ENCODE measurements at places on chromosomes 5 and 9.

GRCh38 chr5:72237415-72237814 is 82.6 kb downstream of the MRPS27 start:
- no peak for DNase-seq

GRCh38 chr5:138022912-138023311 is 10.0 kb downstream of the FAM13B start:
- DNase-seq: no peak

DNA sequence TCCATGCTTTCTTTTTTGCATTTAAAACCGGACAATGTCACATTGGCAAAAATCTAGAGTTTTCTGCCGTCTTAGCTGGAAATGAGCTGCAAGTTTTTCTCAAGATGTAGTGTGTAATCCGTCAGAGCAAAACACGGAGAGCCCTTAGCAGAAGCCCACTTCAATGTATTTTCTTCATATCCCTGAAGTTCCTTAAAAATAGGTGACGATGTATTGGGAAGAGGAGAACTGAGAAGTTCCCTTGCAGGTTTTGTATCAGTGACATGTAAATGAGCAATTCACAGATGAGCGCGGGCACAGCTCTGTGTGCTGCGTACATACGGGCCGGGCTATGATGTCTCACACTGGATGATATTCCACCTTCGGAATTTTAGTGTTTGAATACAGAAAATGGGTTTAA is 14.8 kb upstream of the CLPTM1L start:
- no peak for DNase-seq

DNA sequence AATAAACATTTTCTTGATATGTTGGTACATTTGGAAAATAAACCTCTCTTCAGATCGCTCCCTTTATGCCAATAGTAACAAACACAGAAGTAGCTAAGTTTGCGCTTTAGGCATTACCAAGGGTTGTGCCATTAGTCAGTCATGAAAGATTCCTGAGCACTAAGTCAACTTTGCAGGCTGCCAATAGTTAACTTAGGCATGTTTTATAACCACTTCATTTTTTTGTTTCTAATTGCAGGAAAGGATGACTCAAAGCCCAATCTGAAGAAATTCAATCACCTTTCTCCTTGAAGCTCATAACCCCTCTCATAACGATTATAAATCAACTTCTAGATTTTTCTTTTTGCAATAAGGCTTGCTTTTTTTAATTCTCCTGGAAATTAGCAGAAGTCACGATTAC is 517.0 kb downstream of the AGTPBP1 start:
- DNase-seq: peak; percentile 88

DNA sequence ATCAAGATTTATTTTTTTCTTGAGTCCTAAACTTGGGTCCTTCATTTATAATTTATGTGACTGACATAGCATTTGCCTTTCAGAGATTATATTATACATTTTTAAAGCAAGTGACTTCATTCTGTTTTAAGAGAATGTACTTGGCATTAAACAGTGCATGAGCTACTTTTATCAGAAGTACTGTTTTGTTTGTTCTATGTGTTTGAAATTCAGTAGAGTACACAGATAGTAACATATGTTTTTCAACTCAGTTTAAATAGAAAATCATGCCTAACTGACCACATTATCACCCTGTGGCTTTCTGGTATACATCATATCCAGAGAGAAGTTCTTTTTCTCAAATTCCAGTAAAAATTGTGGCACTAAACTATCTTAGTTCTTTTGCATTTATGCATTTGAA is 335.3 kb upstream of the CDH18 start:
- no peak for DNase-seq

DNA sequence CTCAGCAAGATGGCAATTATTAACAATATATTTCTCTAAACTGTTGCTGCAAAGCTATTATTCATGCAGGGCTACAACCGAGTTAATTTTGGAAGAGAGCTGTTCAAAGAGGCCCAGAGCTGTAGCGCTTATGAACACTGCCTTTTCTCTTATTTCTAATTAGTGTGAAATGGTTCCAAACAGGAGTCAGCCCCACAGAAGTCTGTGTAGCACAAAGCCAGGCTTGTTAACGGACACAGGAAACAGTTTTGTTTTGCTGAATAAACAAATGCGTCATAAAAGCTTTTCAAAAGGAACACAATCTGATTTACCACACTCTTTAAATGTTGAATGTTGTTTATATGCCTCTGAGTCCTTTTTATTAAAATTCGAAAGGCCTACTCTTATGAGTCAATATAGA is 396.5 kb downstream of the ANXA1 start:
- DNase-seq: no peak

- DNase-seq: no peak
These were observed 17.6 kb upstream of the NANS start for GRCh38 chr9:98038958-98039357.

DNA sequence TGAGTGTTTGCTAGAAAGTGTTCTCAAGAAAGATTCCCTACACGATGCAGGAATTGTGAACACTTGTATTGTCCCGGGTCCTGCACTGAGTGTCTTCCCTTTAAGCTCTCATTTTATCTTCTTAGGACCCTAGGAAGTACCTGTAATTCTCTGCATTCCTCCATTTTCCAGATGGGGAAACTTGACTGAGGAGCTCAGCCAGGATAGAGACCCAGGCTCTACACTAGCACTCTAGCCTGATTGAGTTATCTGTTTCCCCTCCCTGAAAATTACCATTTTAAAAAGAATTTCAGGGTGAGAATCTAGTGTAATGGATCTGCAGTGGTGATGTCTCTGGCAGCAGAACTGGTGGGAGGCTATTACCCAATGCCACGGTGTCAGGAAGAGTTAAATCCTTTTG is 453.9 kb downstream of the KDM4C start:
- DNase-seq: no peak

DNA sequence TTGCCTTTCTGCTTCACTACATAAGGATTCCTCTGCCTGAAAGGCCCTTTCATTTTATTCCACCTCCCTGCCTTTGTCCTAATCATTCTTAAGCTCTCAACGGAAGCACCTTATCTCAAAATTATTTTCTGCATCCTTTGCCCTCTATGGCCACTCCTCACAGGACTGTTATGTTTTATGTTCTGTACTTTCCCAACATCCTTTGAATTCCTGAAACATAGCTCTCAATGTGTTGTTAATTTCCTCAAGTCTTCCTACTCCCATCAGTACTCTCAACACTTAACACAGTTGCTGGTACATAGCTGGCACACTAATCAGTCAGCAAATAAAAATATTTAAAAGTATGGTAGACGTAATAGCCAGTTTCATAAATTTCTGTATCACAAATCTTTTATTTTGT is 193.0 kb downstream of the RFX3 start:
- DNase-seq: peak; percentile 30

DNA sequence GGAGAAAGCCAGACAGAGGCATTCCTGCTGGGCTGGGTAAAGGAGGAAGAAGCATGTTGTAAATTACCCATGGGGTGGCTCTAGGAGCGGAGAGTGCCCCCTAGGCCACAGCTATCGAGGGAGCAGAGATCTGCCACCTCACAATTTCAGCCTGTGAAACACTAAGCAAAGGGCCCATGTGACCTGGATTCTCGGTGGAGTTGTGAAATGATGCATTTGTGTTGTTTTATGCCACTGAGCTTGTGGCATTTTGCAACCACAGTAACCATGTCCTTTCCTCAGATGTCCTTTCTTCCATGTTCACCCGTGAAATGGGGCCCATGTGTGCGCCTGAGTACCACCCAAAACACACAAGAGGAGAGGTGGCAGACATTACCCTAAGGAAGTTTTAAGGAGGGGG is 159.3 kb downstream of the SYK start:
- no peak for DNase-seq

DNA sequence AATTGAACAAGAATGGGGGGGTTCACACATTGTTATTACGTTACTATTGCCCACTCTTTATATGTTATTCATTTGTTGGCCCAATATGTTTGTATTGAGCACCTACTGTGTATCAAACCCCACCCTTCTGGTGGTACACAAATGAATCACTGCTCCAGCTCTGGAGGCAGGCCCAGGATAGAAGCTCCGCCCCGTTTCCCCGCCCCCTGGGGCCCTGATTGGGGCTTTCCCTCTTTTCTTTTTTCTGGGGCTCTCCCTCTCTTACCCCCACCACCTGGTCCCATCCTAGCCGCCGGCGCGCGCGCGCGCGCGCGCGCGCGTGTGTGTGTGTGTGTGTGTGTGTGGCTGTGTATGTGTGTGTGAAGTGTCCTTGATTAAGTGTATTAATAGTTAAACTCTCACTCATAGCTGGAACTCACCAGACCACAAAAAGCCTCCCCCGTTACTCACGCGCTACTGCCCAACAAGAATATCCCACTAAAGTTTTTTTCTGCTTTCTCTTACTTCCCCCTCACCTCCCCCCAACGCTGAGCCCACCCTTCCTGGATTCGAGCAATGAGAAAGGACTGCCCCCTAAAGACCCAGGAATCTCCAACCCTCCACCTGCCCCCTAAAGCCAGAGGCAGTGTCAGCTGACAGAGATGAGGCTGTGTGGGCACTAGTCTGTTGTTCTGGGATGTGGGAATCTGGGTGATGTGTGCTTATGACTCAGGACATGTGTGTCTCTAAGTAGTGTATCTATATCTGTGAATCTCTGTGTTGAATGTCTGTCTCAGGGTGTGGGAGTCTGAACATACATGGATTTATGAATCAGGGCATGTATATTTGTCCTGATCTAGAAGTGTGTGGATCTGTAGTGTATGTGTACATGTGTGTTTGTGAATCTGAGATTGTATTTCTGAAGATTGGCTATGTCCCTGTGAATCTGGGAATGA is 4.0 kb downstream of the CXXC5 start:
- DNase-seq: peak; percentile 90

DNA sequence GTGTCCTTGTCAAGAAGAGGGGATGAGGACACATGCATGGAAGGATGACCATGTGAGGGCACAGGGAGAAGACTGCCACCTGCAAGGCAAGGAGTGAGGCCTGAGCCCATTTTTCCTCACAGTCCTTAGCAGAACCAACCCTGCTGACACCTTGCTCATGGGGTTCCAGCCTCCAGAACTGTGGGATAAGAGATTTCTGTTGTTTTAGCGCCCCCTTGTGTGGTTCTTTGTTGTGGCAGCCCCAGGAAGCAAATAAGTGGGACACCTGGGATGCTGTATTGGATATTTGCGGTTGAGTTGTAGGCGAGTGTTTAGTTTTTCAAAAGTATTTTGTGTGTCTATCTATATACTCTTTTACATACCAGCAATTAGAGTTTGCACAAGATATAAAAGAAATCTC is 206.4 kb downstream of the NXNL2 start:
- DNase-seq: no peak

GRCh38 chr9:135414293-135414692 is 65.3 kb upstream of the PPP1R26 start:
- DNase-seq: no peak

DNA sequence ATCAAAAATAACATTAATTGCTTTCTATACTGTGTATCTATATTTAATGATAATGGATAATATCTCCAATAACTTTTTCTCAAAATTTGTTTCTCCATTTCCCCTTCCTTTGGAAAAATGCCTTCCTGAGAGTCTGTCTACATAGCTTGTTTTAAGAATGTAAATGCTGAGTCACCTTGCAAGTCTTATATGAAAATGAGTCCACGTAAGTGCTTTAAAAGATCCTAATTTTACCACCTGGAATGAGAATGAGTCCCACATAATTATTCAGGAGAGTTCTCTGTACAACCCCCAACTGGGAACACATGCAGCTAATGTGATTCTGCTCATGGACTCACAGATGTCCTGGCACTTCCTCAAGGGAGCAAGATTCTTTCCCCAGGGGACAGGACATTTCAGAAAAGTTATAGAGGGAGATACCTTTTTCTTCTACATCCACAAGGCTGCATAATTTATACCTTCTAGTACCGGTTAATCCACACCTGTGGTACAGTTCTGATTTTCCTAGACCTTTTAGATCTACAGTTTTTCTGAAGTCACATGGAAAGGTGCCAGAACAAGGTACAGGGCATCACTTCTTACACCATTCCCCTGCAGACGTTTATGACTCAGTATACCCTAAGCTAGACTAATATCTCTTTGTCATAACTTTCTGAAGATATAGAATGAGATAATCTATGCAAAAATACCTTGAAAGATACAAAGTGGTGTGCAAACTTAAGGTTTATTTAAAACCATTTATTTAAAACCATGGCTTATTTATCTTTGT is 314.1 kb downstream of the CETN3 start:
- peak; percentile 2 for DNase-seq

DNA sequence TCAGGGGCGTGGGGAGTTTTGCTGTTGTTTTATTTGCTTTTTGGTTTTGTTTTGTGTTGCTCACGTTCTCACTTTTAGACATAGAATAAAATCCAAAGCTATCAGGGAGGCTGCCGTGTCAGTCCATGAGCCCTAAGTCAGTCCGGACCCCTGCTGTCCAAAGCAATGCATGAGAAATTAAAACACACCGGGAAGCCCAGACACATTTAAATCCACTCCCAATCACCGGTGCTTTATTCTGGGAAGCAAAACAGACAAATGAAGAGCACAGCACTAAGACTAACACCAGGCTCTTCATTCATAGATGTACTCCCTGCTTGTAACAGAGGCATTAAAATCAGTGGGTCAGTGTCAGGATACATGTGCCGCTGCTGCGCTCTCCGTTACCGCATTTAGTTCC is 180.9 kb downstream of the IRX2 start:
- no peak for DNase-seq

DNA sequence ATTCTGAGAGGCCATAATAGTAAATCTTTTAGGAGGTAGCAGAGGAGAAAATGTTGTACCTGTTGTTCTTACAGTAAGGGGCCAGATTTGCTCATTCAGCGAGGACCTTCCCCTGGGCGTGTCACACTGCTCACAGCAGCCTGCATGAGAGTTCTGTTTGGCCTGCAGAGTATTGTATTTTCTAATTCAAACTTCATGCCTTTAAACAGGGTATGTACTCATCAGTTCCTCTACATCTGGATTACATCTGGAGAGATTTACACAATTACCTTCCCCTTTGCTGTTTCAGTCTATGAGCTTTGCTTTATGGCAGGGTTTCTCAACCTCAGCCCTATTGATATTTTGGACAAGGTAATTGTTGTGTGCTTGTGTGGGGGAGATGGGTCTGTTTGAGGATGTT is 170.9 kb upstream of the STK32A start:
- no peak for DNase-seq

- no peak for DNase-seq
These were observed 70.4 kb upstream of the PRDM9 start for GRCh38 chr5:23437011-23437410.

GRCh38 chr9:132651259-132651658 is 18.5 kb downstream of the DDX31 start:
- DNase-seq: peak; percentile 67

DNA sequence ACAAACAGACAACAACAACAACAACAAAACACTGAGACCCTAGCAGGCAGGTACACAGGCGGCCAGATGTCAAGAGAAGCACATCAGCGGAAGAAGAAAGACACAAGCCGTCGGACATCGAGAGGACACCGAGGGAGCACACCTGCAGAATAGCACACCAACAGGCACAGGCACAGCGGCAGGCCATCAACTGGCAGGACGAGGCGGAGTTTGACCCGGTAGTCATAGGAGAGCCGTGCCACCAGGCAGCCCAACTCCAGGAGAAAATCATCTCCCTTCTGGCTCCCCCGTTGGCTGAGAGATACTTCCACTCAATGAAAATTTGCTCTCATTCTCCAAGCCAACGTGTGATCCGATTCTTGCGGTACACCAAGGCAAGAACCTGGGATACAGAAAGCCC is 352.1 kb upstream of the IZUMO3 start:
- DNase-seq: no peak

GRCh38 chr9:95265960-95266359 is 51.5 kb downstream of the FANCC start:
- DNase-seq: no peak
